ENCODE measurements at places on chromosomes 2 and 18. TPM values are rescaled to one million over a fixed set of nuclear protein-coding genes. Genes with fewer than 3 reads are reported as not detected.

Gene CAMKMT
- 20.6 TPM for total RNA-seq

- DNase-seq, result no peak
Observed at GRCh38 chr2:53654396-53654795, 113.2 kb upstream of the CHAC2 start.

Gene ALK
- not detected for total RNA-seq

DNA sequence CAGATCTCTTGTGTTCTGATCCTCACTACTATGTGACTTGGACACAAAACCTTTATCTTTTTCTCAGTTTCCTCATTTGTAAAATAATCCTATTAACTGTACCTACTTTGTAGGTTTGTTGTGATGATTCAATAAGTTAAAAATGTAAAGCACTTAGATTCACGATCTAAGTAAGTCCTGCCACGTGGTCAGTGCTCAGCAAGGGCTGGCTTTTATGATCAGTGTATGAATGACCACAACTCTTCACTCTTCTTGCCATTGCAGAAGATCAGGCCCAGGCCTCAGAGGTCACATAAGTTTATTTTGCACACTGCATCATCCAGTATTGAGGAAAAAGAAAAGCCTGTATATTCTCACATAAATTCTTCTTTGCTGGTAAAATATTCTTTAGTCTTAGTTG is 1192.5 kb upstream of the ACVR2A start:
- DNase-seq, result no peak

DNA sequence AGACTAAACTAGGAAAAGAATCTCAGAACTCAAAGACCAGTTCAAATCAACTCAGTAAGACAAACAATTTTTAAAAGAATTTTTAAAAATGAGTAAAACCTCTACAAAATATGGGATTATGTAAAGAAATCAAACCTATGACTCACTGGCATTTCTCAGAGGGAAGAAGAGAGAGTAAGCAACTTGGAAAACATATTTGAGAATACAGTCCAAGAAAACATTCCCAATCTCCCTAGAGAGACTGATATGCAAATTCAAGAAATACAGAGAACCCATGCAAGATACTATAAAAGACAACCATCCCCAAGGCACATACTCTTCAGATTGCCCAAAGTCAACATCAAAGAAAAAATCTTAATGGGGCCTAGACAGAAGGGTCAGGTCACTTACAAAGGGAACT is 162.7 kb downstream of the WDPCP start:
- no peak for DNase-seq

DNA sequence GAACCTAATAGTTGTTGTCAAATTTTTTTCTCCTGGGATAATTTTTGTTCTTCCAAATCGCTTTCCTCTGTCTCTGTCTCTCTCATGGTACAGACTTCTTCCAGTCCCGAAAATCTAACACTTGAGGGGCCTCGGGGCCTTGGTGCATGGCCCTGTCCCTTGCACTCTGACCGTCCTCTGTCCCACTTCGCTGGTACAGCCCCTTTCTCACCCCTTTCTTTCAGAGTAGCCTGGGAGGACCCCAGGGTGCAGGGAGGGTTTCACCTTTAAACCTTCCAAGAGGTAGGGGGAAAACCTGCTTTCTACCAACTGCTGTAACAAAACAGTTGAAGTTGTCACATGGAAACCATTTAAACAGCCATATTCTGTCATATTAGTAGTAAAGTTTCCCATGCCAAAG is 22.2 kb upstream of the FAHD2A start:
- no peak for DNase-seq

DNA sequence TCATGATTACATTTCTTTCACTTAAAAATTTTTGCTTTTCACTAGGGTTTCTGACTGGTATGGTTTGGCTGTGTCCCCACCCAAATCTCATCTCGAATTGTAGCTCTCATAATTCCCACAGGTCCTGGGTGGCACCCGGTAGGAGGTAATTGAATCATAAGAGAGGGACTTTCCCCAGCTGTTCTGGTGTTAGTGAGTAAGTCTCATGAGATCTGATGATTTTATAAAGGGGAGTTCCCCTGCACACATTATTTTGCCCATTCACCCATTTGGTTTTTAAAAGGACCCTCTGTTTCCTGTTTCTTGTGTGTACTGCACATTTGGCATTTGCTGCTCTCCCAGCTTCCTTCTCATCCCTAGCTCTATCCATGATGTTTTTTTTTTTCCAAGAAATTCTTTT is 27.8 kb upstream of the NETO1 start:
- no peak for DNase-seq

Gene PCARE
- not detected for total RNA-seq

- DNase-seq, result no peak
Observed at GRCh38 chr18:1513519-1513918, 608.8 kb downstream of the ADCYAP1 start.

Gene GPN1
- 32.6 TPM for total RNA-seq

DNA sequence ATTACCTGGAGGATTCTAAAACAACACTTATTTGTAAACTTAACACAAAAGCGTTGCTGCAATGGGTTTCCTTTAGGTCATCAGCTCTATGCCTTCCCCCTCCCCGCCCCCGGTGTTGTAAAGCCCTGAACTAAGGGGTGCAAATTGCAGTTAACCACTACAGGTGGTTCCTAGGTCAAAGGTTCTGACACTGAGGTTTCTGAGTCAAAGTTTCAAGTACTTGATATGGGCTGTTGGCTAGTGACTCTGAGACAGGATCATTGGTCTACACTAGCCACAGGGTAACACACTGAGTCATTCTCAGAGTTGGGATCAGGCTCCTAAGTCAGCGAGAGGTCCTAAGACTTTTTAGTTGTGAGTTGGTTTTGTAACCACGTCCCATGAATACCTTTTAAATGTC is 15.4 kb downstream of the IL1B start:
- no peak for DNase-seq

GRCh38 chr2:24010477-24011249 is 778 bp downstream of the MFSD2B start:
- DNase-seq, result no peak

Gene SP140
- 10.9 TPM for total RNA-seq

DNA sequence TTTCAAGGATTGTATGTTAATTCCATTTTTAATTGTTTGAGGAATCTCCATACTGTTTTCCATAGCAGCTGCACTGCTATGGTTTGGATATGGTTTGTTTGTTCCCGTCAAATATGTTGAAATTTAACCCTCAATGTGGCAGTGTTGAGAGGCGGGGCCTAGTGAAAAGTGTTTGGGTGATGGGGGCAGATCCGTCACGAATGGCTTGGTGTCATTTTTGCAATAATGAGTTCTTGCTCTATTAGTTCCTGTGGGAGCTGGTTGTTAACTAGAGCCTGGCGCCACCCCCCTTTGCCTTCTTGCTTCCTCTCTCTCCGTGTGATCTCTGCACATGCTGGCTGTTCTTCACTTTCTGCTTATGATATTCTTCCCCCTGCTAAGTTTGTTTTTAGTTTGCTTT is 71.4 kb upstream of the LDLRAD4 start:
- DNase-seq, result no peak

DNA sequence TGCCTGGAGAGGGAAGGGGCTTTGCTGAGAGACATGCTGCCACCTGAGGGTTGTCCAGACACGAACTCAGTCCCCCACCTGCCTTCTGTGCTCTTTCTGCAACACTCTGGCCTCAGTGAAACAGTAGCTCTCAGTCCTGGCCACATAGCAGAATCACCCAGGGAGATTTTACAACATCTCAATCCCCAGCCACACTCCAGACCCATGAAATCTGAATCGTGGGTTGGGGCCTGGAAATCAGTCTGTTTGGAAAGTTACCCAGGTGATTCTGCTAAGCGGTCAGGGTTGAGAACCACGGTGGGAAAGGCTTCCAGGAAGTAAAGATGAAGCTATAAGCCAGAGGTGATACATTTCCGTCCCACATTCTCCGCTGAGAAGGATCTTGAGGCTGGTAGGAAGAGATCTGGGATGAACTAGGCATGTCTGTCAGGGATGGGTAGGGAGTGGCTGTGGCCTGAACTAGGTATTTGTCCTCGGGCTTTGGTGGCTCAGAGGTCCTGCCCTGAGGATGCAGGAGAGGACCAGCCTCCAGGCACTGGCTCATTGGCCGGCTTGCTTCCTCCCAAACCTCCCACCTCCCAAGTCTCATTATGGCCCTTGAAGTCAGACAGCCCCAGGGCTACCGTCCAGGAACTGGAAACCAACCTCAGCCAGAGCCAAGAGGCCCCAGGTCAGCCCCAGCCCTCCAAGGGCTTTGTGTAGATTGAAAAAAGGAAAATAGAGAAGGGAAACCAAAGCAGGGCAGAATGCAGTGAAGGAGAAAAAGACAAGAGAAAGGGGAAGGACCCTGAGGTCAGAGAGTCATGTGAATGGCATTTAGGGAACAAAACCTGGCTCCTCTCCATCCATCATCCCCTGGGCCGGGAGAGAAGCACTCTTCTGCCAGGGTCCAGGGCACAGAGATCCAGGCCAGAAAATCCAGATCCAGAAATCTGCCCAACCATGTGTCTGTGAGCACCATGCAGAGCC is 119.6 kb downstream of the ZFP36L2 start:
- no peak for DNase-seq

Gene MERTK
- total RNA-seq, result 2.1 TPM

GRCh38 chr2:9336241-9336575 is 87.1 kb downstream of the ITGB1BP1 start:
- no peak for DNase-seq

DNA sequence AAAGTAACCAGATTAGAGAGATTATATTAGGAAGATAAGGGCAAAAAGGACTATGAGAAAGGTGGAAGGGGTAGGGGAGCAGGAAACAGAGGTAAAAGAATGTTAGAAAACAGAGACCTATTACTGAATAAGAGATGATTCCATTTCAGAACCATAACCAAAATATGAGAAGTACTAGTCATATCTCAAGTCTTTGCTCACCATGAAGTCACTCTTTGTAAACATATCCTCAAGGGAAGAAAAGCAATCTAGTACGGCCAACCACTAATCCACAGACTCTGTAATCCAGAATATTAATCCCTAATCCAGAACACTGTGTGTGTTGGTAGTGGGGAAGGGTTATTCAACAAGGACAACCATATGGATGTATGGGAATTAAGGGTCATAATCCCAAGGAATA is 92.0 kb downstream of the CDCA7 start:
- DNase-seq, result no peak

DNA sequence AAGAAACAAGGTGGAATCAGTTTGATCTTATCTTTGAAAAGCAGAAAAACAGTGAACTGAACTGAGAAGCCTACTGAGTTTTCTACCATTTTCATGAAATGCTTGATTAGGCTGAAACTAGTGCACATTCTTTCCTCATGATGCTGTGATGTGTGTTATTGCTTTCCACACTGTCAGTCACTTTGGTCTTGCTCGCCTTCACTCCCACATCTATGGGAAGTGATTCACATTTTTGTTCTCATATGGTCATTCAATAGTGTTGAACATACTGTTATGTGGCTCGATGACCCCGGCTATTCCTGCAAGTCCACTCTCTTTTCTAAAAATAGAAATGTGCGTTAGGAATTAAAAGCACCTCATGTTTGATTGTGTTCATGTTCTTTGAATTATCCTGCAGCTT is 129.7 kb downstream of the TGIF1 start:
- DNase-seq, result no peak

DNA sequence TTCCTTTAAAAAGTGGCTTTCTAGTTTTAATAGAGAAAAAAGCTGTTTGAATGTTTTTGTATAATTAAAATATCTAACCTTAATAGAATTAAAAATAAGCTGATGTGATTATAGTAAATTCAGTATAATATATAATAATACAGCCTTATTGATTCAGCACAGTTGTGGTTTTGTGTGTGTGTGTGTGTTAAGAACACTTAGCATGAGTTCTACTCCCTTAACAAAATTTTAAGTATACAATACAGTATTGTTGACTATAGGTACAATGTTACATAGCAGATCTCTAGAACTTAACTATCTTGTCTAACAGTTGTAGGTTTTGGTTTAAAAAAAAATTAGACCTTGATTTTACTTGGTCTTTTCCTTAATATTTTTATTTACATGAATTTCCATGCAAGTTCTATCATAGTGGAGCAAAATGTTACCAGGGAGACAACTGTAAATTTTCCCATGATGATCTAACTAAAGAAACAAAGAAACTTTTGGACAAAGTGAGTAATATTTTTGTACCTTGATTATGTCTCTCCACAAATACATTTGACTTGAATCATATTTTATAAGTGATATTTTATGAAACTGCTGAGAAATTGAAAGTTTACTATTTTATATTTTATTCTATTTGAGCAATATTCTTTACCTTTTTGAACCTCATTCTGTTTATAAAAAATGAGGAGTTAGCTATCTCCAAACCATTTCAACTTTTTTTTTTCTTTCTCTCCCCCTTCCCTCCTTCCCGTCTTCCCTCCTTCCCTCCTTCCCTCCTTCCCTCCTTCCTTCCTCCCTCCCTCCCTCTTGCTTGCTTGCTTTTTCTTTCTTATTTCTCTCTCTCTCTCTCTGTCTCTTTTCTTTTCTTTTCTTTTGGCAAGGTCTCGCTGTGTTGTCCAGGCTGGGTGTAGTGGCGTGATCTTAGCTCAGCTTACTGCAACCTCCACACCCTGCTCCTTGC is 46.3 kb downstream of the ZC3H6 start:
- DNase-seq, result no peak

- DNase-seq, result no peak
Observed at GRCh38 chr2:43119303-43119702, 107.1 kb downstream of the ZFP36L2 start.

Gene AGAP1
- total RNA-seq, result 63.8 TPM

Gene PDE6D
- 25.8 TPM for total RNA-seq

Gene MYCN
- 5.5 TPM for total RNA-seq

GRCh38 chr2:219128396-219128795 is 32.2 kb downstream of the NHEJ1 start:
- DNase-seq, result no peak

Gene ACADL
- 1.0 TPM for total RNA-seq

- no peak for DNase-seq
Observed at GRCh38 chr2:222959358-222959757, 92.6 kb upstream of the KCNE4 start.

GRCh38 chr2:191625016-191625415 is 52.9 kb upstream of the NABP1 start:
- no peak for DNase-seq

Gene UGT1A8
- not detected for total RNA-seq

GRCh38 chr2:234377761-234378391 is 119.0 kb downstream of the ARL4C start:
- no peak for DNase-seq

Gene SOX11
- not detected for total RNA-seq

- no peak for DNase-seq
Observed at GRCh38 chr2:26735097-26735496, 29.0 kb upstream of the SLC35F6 start.

Gene ERMN
- not detected for total RNA-seq

- peak; percentile 96 for DNase-seq
Observed at GRCh38 chr2:219541611-219542180, 1.9 kb downstream of the CHPF start.

GRCh38 chr2:31188131-31188530 is 29.2 kb downstream of the CAPN14 start:
- DNase-seq, result no peak

DNA sequence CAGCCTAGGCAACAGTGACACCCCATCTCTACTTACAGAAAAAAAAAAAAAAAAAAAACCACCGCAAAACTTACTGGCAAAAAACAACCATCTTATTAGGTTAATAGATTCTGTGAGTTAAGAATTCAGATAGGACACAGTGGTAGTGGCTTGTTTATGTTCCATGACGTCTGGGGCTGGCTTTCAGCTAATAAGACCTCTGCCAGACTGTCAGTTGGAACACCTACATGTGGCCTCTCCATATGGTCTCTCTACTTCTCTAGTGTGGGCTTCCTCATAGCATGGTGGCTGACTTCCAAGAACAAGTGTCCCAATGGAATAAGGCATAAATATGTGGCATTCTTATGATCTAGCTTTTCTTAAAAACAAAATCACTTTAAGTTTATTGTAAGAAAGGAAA is 94.0 kb upstream of the OTX1 start:
- DNase-seq, result no peak
